ENCODE measurements at places on chromosomes 6 and 20.

DNA sequence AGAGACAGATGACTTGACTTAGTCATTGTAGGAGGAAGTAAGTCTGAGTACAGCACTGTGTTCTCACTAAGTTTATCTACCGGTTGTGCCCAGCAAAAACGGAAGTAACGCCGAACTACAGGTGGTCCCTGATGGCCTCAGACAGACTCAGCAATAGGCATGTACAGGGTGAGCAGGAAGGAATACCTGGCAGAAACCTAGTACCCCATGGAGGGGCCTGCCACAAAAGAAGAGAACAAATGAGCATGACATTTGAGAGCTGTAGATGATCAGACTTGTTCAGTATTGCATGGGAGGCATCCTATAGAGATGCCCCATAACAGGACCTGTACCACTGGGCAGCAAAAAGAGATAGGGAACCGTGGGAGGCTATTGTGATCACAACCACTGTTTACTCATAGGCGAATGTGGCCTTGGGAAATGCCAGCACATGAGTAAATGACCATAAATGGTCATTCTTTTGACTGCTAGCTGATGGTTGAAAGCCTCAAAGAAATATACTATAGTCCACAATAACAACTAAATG is 106.4 kb upstream of the TAB2 start:
- no peak for DNase-seq

- no peak for DNase-seq
These were observed 68.0 kb downstream of the SLC35F1 start for GRCh38 chr6:117974914-117975627.

GRCh38 chr6:90140683-90141082 is 156.0 kb downstream of the BACH2 start:
- DNase-seq = no peak

GRCh38 chr6:548091-548490 is 108.8 kb downstream of the HUS1B start:
- DNase-seq = no peak

GRCh38 chr6:5634525-5634924 is 372.2 kb downstream of the NRN1 start:
- no peak for DNase-seq

DNA sequence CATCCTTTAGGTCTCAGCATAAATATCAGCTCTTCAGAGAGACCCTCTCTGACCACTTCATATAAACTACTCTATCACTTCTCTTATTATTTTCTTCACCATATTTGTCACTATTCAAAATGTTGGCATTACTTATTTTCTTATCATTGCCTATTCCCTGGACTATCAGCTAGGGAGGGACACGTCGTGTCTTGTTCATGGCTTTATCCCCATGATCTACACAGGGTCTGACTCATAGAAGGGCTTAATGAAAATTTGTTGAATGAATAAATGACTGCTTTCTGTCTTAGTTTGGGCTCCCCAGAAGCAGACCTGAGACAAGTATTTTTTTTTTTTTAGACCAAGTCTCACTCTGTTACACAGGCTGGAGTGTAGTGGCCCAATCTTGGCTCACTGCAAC is 3.0 kb upstream of the CDK5RAP1 start:
- DNase-seq = no peak

GRCh38 chr6:138659998-138660397 is 113.6 kb upstream of the CCDC28A start:
- DNase-seq = no peak

GRCh38 chr6:63677282-63677681 is 41.7 kb downstream of the PHF3 start:
- DNase-seq = no peak

DNA sequence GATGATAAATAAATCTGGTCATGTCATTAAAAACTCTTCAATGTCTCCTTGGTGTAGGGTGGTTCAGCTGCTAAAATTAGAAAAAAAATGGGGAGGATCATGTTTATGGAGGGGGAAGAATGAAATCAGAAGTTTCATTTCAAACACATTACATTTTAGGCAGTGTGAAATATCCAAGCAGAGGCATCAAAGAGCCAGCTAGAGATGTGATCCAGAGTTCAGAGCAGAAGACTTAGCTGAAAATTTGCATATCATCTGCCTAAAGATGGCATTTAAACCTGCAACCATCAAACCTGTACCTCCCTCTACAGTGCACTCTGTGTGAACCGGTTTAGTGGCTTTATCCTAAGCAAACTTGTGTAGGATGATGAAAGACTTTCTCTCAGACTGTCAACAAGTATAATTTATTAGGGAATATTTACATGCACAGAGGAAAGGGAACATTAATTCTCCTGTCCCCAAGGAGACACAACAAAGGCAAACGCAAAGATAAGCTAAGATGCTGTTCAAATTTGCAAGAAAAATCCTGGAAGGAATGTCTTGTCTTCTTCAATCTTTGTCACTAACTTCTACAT is 84.8 kb upstream of the PLEKHG1 start:
- no peak for DNase-seq

- DNase-seq = no peak
These were observed 6.5 kb downstream of the BMP5 start for GRCh38 chr6:55868771-55869479.

DNA sequence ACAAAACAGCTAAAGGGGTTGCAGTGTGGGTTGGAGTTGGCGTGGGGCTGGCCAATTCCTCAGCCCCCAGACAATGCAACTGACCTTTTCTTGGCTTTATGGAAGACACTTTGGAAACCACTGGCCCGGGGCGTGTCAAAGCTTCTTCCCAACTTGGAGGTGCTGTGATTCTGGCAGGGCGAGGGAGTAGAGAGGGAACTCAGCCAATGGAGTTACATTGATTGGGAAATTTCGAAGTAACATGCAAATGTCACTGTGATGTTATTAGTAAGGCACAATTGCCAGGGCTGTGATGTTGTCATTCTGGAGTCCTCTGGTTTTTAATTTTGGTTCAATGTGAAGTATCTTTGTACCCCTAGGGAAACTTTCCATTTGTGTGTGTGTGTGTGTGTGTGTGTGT is 41.5 kb upstream of the EPB41L1 start:
- no peak for DNase-seq

GRCh38 chr6:109297406-109298110 is 84.7 kb downstream of the CD164 start:
- DNase-seq = no peak

GRCh38 chr6:116165596-116165995 is 39.7 kb upstream of the COL10A1 start:
- DNase-seq = no peak

DNA sequence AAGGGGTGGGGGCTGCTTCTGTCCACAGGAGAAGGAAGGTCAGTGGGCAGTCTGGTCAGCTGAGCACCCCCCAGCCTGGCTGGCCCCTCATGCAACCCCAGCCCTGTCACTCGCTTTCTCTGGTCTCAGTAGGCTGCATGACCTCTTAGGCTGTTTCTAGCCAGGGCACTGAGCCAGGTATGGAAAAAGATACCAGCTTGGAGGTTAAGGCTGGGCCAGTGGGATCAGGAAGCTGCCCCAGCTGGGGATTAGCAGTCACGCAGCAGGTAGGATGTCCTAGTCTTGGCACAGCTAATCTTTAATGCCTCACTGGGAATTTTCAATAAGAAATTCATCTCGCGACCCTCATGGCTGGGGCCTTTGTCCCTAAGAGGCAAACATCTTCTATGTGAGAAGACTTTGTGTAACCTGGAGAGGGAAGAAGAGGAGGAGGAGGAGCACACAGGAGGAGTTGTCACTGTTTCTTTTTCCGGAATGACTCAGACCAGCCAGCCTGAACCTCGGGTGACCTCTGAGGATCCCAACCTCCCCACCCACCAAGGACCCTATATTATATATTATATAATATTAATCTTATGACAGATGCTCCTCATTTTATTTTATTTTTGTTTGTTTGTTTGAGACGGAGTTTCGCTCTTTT is 2.4 kb upstream of the BPIFA2 start:
- no peak for DNase-seq

- DNase-seq = no peak
These were observed 9.5 kb upstream of the RAMACL start for GRCh38 chr6:166595949-166596348.

DNA sequence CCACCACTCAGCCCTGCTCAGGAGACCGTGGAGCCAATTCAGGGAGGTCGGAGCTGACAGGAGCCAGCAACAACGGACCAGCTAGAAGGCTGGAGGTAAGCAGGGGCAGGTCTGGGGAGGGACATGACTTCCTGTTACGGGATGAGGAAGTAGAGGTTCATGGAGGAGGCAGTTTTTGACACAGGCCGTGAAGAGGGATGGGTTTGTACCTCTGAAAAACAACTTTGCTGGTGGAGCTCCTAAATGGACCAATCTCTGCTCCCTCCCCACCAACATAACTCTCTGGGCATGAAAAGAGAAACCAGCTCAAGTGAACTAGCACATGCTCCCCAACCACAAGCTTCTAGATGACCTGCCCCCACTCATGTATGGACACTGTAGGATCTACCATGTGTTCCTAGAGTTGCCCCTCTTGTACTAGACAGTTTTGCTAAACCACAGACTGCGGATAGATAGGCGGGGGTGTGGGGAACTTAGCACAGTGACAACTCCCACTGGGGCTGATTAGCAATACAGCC is 31.4 kb downstream of the RALGAPA2 start:
- DNase-seq = no peak

DNA sequence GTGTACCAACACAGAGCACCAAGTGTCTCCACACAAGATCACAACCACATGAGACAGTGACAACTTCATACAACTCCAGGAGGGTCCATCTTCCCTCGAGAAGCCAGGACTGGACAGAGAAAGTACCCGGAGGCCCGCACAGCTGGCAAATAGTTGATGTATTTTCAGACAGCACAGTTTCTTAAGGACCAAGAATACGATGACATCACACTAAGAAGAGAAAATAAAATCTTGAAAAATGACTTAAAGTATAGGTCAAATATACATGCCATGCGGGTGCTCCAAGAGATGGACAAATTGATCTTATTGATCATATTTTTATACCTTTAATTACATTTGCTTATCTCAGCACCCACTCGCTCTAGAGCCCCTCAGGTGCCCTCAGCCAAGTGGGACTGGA is 145.5 kb downstream of the RNASET2 start:
- no peak for DNase-seq

- no peak for DNase-seq
These were observed 1049.5 kb upstream of the EPHA7 start for GRCh38 chr6:94468830-94469229.

GRCh38 chr6:98215531-98215930 is 618.8 kb upstream of the POU3F2 start:
- no peak for DNase-seq

GRCh38 chr6:149906405-149906804 is 8.5 kb upstream of the RAET1E start:
- no peak for DNase-seq

- DNase-seq = no peak
These were observed 60.5 kb upstream of the SLCO4A1 start for GRCh38 chr20:62581806-62582205.

DNA sequence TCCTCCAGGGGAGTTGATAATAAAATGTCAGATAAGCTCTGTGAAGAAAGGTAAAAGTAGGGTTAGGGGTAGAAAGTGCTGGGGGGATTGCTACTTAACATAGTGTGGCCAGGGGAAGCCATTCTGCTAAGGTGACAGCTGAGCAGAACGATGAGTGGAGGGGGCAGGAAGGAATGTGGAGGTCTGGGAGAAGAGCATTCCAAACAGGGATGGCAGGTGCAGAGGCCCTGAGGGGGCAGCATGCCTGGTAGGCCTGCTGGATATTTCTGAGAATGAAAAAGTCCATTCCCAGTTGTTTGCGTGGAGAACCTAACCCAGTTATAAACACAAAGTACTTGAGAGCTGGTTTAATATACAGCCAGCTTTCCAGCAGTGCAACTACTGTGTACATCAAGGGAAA is 9.3 kb downstream of the GFRA4 start:
- DNase-seq = no peak

GRCh38 chr6:35906499-35906846 is 14.4 kb downstream of the SRPK1 start:
- DNase-seq = no peak

DNA sequence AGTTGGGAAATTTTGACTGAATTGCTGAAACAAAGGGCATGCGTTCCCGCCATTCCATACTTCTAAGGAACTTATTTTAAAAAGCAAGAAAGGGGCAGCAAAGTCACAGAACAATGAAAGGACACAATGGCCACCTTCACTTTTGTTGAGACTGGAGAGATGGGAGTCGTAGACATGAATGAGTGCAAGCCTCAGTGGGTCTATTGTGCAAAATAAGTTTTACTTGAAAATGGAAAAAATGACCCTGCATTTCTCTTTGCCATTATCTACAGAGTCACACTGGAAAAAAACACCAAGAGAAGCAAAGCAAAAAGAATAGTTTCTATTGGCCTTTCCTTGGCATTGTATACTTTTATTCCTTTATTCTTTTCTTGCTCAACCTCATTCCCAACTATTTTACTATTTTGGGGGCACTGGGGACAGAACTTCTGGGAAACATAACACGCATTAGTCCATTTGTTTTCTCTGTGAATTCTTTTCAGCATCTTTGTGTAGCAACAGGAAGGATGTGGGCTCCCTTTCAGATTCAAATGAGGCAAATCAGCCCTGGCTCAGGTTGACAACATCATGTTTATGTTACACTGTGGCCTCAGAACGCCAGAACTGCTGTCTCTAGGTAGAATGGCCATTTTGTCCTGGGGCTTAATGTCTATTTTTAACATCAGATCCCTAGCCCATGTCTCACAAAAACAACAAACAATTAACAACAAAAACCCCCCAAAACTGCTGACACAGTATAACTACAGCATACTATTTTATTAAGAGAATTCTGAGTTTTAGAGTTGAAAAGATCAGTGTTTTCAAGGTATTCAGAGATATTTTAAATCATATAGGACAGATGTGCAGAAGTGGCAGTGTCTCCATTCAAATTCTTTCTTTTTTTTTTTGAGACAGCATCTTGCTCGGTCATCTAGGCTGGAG is 122.2 kb downstream of the FYN start:
- DNase-seq = no peak

DNA sequence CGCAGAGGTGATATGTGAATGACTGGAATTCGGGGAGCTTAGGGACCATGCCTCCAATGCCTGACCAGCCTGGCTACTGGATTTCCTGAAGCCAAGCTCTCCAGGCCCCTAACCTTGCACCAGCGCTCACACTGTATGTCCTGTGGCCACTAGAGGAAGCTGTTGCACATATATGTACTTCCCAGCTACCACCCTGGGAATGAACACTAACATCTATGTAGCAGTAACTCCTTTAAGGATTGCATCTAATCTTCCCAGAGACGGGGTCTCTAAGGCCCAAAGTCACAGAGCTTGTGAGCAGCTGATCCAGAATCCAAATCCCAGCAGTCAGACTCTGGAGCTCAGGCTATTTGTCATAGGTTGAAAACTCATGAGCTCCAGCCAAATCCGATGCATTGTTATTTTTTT is 20.4 kb upstream of the BPIFB1 start:
- no peak for DNase-seq

All from stimulated activated CD4-positive, alpha-beta T cell treated with anti-CD3 and anti-CD28 coated beads, Interleukin-1b, Interleukin-23, amount 100 ng/mL, for 1 hour (primary cell).